GM04503 (cell line): ENCODE measurements at places on chromosomes 5 and 9.

DNA sequence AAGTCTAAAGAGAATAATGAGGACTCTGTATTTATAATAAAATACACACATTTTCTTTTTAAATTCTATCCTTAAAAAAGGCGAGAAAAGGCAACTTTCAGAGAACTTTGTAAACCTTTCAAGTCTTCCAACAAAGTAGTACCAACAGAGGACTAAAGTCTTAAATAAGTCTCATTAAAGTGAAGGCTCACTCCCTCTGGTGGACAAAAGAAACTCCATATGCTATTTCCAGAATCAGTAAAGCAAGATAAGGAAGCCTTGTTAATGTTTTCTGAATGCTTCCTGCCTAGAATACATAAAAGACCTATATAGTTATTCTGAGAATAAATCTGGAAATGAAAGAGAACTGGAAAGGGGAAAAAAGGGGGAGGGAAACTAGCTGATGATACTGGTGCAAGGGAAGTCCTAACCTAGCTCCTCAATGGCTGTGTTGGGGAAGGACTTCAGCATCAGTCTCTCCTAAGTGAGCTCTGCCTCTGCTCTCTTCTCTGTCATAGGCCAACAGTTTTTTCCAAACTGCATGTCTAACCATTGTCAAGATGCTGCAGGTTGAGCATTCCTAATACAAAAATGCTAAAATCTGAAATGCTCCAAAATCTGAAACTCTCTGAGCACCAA is 7.2 kb downstream of the HMGCS1 start:
- no peak for DNase-seq

DNA sequence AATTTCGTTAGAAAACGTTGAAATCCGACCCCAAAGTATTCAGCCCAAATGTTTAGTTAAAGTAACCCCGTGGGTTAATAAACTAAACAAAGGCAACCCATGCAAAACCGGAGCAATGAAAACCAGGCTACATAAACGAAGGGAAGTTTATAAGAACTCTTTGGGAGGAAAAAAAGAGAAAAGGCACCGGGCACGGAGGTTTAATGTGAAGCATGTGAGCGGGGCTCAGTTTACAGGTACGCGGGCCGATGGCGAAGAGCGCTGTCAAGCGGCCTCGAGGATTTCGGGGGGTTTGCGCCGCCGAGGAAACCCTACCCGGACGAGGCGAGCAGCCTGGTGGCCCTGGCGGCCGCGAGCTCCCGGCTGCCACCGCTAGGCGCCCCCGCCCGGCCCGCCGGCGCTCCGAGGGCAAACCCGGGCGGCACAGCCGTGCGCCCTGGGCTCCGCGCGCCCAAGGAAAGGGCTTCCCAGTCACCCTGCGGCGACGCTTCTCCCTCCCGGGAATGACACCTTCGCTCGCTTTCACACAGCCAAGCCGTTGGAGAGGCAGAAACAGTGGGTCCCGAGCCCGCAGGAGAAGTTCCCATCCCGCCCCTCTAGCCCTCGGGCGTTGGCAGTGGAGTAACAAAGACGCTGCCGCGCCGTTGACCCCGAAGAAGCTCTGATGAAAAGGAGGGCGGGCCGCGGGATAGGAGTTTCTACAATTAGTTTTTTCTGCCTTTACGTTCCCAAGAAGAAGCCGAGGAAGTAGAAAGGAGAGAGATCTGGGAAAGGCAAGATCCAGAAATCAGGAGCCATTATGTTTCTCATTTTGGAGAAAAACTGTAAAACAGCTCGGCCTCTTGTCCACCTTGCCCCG is 126.0 kb downstream of the TMEM174 start:
- DNase-seq: no peak

DNA sequence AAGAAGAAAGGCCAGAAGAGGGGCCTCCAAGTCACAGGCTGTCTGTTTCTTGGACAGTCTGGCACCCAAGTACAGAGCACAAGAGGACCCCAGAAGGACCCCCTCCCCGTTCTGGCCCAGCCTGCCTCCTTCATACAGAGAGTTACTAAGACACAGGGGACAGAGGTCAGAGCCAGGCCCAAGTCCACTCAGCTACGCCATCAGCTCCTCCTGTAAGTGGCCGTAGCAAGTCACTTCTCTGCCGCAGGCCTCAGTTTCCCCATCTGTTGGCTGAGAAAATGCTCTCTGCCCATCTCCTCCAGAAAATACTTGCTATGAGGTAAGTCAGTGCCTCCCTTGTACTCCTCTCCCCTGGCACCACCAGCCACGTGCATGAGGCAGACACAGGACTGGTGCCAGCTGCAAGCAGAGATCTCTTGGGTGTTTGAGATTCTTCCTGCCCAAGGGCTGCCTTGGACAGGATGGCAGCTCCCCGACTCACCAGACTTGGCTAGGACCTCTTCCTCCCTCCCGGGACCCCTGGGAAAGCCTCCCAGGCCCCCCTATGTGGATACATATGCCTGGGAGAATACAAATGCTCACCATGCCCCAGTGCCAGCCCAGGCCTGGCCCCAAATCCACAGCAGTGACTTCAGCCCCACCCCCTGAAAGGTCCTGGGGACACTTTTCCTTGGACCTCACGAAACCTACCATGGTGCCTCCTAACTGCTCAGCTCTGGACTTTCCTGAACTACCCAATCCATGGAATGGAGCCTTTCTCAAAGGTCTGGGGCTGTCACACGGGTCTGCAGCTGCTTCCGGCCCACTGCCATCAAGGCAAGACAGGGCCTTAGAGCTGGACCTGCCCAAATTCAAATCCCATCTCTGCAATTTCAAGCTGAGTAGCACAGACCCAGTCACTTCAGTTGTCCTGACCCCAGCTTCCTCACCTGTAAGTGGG is 5.1 kb downstream of the EEIG1 start:
- DNase-seq: no peak

GRCh38 chr5:151107084-151107483 is 26.2 kb upstream of the TNIP1 start:
- DNase-seq: no peak

DNA sequence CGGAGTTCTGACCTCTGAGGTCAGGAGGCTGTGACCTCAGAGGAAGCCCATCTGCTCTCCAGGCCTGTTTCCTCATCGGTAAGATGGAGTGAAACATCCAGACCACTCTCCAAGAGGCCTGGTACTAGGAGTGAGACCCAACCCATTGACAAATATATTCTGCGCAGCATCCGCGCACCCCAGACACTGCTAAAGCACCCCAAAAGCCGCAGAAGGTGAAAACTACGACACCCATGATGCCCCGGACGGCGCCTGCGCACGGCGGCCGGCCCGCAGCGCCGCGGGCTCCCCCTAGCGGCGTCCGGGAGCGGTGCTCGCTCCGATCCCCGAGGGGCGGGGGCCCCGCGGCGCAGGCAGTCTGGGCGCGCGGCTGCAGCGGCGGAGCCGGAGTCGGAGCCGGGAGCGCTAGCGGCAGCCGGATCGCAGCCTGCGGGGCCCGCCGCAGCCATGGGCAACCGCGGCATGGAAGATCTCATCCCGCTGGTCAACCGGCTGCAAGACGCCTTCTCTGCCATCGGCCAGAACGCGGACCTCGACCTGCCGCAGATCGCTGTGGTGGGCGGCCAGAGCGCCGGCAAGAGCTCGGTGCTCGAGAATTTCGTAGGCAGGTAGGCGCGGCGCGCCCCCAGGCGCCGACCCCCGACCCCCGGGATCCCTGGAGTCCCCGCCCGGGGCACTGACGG is at the start of gene DNM1:
Gene DNM1 (plus strand): TSS at position 356 of the 683 bp plus-strand sequence. CDS start 92 bp downstream, at position 448.
- no peak for DNase-seq

DNA sequence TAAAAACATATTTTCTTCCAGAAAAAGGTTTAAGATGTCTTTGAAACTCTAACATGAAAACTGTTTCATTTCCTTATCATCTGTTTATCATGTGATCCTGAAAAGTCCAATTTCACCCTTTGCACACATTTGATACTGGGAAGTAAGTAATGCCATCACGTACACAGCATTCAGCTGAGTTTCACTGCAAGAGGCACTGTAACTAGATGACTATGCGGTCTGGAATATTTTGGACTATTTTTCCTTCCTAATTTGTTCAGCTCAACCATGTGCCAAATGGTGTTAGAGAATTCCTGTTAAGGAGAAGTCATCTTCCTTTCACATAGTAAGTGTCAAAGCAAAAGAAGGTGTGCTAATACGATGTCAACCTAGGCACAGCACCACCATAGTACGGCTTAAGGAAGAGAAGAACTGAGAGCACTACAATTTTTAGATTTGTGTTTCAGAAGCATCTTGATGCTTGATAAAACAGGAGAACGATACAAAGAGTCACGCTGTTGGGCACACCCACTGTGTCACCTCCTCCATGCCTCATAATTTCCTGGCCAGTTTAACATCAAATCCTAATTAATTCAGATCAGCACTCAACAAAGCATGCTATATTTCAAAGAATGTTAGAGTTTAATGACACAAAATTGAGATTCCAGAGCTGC is 77.5 kb downstream of the GNAQ start:
- DNase-seq: no peak

GRCh38 chr9:85942913-85943709 is 2.2 kb downstream of the NAA35 start:
- DNase-seq: no peak

DNA sequence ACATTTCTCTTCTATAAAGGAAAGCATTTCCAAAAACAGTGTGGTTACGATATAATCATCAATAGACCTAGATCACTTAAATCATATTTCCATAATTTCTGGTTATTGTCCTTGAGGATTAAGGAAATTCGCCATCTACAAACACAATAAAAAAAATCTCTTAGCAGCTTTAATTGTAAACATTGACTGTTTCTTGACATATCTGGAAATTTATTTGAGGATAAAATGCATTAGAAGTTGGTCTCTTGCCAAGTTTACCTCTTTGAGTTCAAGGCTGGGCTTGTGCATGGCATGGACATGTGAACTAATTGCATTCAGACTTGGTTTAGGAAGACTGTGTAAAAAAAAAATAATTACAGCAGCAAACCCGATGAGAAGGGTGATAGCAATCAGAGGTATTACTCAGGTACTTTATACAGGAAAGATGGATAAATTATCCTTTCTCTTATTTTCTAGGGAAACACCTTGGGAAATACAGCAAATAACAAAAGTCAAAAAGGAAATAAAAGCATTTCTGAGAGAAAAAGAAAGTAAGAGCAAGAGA is 237.9 kb downstream of the SLF1 start:
- no peak for DNase-seq
